CD4-positive, alpha-beta T cell treated with Interleukin-6 for 4 hours (primary cell): ENCODE measurements at places on chromosomes 5 and 9.

GRCh38 chr9:4892501-4893194 is 92.4 kb upstream of the JAK2 start:
- DNase-seq: no peak

DNA sequence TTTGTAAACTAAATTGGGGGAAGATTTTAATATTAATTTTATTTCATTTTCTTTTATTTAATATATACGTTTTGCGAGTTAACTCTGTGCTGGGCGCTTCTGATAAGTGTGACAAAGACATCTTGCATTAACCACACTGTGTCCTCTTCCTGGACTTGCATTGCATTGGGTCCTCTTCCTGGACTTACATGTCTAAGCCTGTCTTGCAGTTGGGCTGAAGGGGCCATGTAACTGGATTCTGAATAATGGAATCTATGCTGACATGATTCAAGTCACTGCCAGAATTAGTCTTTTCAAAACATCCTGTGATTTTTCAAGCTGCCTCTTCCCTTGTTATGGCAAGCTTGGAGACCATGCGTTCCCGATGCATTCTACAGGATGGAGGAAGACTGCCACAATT is 122.6 kb downstream of the TRIM32 start:
- no peak for DNase-seq

DNA sequence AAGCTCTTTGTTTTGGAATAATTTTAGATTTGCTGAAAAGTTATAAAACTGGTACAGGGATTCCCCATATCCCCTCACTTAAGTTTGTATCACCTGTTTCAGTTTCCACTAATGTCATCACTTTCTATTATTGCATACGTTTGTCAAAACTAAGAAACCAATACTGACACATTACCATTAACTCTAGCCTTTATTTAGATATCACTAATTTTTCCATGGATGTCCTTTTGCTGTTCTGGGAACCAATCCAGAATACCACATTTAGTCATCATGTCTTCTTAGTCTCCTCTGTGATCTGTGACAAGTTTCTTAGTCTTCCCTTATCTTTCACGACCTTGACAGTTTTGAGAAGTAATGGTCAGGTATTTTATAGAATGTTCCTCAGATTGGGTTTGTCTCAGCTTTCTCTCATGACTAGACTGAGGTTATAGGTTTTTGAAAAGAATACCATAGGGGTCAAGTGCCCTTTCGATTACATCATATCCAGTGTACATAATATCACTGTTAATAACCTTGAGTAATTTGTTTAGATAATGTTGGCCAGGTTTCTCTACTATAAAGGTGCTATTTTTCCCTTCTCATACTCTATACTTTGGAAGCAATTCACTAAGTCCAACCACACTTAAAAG is 51.9 kb upstream of the NMUR2 start:
- DNase-seq: no peak

DNA sequence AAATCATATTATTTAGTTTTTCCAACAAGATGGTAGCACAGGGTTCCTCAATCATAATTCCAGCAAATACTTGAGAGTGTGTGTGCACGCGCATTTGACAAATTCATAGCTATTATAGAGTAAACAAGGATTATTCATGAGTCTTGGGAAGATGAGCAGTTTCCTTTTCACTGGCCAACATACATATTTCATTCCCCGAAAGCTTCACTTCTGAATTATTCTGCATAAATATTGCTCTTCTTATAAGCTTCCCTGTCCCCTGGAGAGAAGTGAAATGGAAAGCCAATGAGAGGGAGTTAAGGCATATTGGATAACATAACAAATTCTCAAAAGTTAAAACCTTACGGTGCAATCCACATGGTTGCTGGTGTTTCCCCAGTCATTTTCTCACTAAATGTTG is 386.4 kb upstream of the SEMA6A start:
- no peak for DNase-seq

DNA sequence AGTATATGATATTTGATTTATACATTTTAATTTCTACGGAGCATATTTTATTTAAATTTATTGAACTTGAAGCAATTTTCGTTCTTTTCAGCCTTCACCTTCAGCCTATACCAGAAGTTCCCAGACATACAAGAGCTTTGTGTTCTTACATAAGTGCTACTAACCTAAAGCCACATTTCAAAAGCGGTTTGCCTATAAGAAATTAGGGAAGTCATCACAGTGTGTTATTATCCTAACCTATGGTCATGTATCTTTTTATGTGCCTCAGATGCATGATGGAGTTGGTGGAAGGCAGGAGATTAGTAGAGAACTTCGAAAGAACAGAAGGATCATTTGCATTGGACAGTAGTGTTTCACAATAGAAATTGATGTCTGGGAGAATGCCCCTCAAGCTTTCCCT is 3.1 kb downstream of the KIF2A start:
- no peak for DNase-seq

DNA sequence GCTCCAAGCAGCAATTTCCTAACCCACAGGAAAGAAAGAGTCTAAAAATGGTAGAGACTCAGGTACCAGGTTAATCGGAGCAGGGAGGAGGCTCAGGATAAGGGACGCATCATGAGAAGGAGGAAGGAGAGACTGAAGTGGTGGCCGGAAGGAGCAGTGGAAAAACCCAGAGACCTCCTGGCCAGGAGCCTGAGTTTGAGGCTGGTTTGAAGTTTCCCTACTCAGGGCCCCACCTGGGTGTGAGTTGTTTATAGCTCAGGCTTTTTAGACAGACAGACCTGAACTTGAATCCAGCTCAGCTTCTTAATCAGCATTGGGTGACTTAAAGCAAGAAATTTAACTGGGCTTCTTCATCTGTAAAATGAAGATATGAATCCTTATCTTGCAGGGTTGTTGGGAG is 11.9 kb upstream of the AQP7 start:
- DNase-seq: peak; percentile 32

GRCh38 chr9:109602987-109603386 is 104.9 kb upstream of the PTPN3 start:
- DNase-seq: no peak

GRCh38 chr5:76776391-76776790 is 42.4 kb upstream of the F2RL1 start:
- no peak for DNase-seq
